ENCODE measurements at places on chromosomes 12 and 14.

DNA sequence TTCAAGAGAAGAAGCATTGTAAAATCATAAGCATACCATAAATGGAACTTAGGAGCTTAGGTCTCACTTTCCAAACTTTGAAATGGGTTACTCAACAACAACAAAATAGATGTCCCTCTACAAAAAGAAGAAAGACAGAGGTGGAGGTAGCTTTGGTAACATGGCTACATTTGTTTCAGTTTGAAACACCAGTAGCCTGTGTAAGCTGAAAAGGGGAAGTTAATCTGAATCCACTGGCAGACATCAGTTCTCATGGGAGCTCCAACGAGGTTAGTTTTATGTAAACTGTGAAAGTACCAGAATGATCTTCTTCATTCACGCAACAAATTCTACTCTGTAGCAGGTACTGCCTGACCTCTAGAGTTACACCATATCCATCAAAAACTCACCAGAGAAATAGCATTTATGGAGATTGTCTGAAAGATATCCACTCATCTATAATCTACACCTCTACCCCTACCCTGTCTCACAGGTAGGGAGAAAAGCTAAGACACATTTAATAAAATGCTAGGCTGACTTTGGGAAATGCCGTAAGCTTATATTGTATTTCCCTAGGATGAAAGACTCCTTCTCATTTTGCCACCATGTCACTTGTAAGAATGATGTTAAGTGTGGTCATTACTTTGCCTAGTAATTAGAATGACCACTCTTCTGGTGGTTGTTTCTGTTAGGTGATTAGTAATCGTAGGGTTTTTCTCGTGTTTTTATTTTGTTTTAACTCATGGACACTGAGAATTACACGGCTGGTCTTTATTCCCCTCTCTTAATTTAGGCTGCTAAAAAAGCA lies 224.1 kb downstream of the ASCL1 start:
- DNase-seq: no peak

DNA sequence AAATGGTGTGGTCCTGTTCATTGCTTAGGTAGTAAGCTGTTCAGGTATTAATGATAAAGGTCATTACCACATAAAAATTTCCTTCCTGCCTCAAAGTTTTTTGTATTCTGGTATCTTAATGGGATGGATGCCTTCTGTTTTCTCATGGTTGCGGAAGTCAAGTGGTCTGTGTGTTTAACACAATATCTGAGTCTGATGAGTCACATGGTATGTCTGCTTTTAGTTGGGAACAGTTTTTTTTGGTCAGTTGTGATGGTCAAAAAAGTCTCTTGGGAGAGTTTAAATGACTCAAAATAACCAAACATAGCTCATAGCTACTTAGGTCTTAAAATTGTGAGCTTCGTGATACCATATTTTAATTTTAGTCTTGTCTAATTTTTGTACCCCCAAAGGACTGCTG lies 40.7 kb downstream of the STK38L start:
- DNase-seq: no peak

- no peak for DNase-seq
These were observed 416.6 kb downstream of the GLT1D1 start for GRCh38 chr12:129269756-129270495.

- no peak for DNase-seq
These were observed 830.1 kb upstream of the MGAT4C start for GRCh38 chr12:87086118-87086891.

DNA sequence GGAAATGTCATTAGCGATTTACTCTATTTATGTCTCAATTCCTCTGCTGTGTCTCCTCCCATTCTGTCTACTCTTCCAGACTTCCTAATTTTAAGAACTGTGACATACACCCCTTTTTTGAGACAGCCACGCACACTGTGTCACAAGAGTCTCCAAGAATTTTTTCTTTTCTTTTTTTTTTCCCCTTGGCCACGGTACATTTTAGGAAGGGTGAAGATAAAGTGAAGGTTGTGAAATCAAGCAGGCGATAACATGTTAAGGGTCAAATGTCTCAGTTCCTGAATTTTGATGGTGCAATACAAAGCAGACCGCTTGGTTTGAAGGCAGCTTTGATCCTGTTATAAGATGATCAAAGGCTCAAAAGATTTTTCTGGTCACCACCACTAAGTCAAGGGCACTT lies 4.3 kb downstream of the OLR1 start:
- DNase-seq: no peak

DNA sequence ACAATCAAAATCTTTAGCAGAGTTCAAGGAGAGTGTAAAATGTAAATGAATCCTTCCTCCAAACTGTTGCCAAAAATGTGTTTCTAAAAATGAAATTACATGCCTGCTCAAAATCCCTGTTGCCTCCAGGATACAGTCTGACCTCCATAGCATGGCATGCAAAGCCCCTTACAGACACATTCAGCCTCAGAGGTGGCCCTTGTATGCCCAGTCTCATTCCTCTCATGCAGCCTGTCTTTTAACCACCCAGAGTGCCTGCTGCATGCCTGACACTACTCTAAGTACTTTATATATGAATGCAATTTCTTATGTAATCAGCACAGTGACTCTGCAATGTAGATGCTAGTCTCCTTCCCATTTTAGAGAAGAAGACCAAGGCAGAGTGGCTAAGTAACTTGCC lies 24.4 kb upstream of the PTPRQ start:
- DNase-seq: no peak

DNA sequence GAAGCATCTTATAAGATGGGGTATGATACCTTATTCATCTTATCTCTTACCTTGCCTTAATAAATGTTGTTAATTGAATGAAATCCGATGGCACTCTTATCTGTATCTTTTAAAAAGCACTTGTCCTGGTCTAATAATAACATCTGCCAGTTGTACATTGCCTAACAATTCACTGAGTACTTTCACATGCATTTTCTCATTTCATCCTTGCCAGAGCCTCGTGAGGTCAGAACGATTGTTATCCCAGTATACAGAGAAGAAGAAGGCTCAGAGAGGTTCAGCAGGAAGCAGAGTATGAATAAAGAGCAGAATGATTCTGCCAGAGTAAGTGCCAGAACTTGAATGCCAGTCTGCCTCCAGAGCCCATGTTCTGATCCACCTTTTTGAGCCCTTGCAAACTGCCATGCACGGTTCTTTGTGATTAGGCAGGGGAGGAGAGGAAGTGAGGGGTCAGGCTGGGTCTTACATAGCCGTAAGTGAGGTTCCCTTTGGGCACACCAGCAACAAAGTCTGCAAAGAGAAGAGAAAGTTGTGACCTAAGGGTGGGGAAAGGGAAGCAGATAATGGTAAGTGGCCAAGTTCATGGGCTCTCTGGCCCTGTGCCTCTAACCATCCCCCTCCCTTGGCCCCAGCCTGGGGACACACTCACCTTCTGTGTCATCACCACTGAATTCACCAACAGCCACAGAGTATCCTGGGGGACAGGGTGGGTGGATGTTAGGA lies 11.7 kb downstream of the ITGA5 start:
- DNase-seq: no peak

- no peak for DNase-seq
These were observed 11.5 kb downstream of the SLC38A2 start for GRCh38 chr12:46360908-46361666.

DNA sequence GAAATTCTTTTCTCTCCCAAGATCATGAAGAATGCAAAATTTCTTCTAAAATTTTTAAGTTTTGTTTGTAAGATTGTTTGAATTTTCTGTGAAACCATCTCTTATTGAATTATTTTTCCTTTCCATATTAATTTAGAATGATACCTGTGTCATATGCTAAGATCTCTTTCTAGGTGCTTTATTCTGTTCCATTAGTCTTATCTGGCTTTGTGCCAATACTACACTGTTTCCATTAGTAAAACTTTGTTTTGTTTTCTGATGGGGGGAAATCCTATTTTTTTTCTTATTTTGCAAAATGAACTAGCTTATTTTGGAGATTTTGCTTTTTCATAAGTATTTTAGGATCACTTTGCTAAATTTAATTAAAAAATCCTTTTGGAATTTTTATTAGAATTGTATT lies 193.9 kb downstream of the FUT8 start:
- DNase-seq: no peak

- DNase-seq: peak; percentile 54
These were observed 57.2 kb upstream of the RIN3 start for GRCh38 chr14:92456215-92457015.

- no peak for DNase-seq
These were observed 23.2 kb downstream of the TIMELESS start for GRCh38 chr12:56425940-56426438.

DNA sequence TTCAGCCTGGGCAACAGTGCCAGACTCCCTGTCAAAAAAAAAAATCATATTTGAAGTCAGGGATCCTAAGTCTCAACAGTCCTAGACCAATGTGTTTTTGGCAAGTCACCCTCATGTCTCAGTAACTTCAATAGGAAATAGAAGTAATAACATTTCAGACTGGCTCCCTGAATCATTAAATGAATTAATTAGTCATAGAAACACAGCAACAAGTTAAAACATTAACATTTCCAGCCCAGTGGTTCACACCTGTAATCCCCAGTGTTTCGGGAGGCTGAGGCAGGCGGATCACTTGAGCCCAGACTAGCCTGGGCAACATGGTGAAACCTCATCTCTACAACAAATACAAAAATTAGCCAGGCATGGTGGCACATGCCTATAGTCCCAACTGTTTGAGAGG lies 125.2 kb downstream of the GTF2A1 start:
- DNase-seq: no peak

GRCh38 chr12:65602610-65603295 lies 221.5 kb upstream of the HMGA2 start:
- peak; percentile 87 for DNase-seq

- no peak for DNase-seq
These were observed 75.5 kb upstream of the DCD start for GRCh38 chr12:54723379-54724256.

DNA sequence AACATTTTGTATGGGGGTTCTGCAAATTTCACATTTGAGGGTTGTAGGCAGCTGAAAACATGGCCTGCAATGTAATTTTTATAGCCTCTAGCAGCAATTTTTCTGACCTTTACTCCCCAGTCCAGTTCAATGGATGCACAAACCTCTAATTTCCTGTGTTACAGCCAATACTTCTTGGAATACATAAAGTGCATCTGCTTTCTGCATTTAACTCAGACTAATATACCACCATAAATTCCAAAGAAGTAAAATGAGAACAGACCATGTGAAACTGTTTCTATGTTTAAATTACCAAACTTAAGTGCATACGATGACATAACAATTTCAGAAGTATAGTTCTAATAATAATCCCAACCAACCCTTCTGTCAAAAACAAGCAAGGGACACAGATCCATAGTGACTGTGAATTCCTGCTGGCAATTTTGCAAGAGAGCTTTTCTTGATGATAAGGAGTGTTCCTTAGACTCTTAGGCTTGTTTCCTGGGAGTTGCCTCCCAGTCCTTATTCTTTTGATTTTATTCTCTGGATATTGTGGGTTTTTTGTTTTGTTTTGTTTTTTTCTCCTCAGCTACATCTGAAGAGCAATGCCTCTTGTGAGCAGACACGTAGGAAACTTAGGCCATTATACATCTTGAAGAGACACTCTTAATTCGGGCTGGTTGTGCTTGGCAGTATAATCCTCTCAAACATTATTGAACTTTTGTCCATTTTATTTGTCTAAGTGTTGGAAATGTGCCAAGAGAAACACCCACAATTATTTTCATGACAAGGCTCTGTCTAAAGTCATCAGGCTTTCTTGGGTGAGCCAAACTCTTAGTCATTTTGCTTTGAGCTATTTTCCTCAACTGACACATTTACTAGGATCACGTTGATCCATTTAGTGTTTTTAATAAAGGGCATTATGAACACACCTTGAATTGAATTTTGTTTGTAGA lies 51.3 kb upstream of the RERGL start:
- DNase-seq: no peak

DNA sequence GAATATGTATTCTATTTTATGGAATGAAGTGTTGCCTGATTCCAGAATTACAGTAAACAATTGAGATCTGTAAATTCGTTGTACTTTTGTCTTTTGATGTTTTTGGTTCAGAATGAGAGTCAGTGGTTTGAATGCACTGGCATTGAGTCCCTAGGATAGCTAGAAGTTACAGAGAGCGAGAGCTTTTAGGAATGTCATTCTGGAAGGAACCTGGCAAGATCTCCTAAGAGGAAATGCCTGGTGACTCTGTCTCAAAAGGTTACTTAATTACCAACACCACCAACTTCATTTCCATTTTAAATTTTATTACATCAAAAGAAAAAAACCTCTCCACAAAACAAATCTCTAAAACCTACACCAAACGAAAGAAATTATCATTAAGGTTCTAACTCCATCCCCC lies 6.0 kb upstream of the CEBPE start:
- DNase-seq: no peak

DNA sequence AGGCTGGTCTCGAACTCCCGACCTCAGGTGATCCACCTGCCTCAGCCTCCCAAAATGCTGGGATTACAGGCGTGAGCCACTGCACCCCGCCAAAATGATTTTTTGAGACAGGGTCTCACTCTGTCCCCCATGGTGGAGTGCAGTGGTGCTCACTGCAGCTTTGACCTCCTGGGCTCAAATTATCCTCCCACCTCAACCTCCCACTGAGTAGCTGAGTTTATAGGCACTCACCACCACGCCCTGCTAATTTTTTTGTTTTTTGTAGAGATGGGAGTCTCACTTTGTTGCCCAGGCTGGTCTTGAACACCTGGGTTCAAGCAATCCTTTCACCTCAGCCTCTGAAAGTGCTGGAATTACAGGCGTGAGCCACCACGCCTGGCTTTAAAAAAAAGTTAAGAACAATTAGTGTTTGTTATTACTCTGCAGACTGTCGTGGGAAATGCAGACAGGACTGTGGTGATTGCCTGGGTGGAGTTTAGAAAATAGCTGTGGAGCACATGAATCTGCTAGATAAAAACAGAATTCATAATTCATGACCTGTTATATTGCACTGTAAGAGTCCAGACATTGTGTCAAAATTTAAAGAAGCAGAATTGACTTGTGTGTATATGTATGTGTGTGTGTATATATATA lies 9.2 kb upstream of the COX6A1 start:
- DNase-seq: no peak

GRCh38 chr14:50808053-50808452 lies 22.9 kb downstream of the NIN start:
- DNase-seq: no peak

GRCh38 chr12:107594995-107595394 lies 90.6 kb upstream of the PWP1 start:
- no peak for DNase-seq

DNA sequence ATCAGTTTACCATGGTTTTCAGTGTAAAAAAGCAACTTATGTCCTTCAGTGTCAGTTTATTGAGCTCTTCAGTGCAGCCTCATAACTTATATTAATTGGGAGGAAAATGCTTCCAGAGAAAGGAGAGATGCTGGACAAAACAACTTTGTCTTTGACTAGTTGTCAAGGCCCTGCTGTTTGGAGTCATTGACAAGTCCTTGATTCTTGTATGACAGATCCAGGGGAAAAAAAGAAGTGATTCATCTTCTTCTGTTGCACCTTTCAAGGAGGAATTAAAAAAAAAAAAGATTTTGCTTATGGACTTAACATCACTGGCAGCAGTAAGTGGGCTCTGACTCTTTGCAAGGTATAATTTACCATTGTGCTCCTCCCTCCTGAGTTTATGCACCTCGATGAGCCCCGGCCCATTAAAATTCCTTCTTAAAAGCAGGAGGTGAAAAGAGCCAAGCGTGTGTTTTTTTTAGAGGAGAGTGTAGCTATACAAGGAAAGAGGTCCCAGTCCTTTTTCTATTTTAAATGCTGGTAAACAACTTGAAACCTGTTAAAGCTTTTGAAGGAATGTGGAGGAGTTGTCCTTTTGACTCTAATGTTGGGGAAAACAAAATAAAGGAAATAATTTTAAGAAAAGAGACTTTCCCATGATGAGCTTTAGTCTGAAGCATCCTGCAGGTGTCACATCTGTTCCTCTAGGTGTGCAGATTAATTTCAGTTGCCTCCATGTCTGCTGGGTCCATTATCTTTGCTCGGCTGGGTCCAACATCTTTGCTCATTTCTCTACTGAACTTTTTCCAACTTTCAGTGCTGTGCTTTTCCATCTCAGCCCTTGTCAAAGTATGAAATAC lies 431.6 kb downstream of the RAD51B start:
- no peak for DNase-seq

Data from AG04450 (cell line).